WERI-Rb-1 (cell line): ENCODE measurements at places on chromosomes 3 and 15.

GRCh38 chr15:61501815-61502389, 272.8 kb upstream of the RORA start:
- no peak for DNase-seq

- DNase-seq, result no peak
These were observed 24.0 kb downstream of the HPS3 start for GRCh38 chr3:149153402-149153801.

- peak; percentile 94 for DNase-seq
These were observed 8.9 kb upstream of the MAP3K13 start for GRCh38 chr3:185353823-185354614.

DNA sequence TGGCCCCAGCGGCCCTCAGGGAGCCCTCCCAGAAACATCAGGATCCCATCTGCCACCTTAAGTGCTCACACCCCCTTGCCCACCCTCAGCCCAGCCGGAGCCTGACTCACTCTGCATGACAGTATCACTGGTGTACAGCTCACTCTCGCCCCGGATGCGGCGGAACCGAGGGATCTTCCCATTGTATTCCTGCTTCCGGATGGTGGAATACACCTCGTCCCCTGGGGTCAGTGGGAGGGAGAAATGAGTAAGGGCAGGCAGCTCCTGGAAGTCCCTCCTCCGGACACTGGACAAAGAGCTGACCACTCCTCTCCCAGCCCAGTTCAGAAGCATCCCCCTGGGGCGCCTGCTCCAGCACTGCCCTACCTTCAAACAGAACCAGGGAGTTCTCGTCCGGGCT, 16.5 kb downstream of the SEMA7A start:
- DNase-seq, result no peak

DNA sequence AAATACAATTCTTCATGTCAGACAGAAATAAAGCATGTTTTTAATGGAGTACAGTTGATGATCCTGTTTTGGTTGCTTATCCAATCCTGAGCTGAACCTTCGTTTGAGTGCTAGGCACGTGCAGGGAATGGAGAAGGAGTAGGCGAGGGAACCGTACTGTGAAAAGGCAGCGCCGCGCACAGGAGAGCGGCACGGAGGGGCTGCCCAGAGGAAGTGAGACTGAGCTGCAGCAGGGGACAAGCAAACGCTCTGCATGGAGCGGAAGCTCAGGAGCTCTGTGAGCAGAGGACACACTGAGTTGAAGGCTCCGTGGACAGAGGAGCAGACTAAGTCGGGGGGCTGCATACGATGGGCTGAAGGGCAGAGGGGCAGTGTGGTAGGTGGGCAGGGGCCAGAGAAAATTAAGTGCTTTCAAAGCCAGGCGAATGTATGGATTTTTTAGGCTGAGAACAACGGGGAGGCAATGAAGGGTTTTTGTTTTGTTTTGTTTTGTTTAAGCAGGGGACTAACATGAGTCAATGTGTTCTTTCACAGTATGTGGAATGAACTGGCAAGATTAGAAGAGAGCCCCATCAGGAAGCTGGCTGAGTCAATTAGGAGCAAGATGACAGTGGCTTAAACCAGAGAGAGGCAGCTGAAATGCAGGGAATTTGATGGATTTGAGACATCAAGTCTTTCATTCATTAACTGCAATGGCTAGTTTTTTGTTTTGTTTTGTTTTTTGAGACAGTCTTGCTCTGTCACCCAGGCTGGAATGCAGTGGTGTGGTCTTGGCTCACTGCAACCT, 23.8 kb upstream of the TM2D3 start:
- DNase-seq, result no peak

- no peak for DNase-seq
These were observed 15.0 kb upstream of the ZBED2 start for GRCh38 chr3:111610189-111610588.

GRCh38 chr3:180762866-180763265, 83.6 kb upstream of the CCDC39 start:
- DNase-seq, result no peak

DNA sequence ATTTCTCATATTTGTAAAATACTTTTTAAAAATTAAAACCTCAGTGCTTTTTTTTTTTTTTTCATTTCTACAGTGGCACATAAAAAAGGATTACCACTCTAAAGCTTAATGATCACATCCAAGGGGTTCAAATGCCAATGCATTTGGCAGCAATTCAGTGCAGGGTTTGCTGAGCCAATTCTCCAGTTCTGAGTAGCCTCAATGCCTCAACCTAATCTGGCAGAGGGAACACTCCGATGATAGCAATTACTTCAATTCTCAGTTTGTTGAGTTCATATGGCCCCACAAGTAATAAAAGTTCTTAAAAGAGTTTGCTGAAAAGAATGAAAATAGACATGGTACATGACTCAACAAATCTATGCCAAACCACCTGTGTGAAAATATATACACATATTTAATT, 79.3 kb upstream of the RBMS3 start:
- DNase-seq, result no peak

- no peak for DNase-seq
These were observed 1459.9 kb upstream of the ALCAM start for GRCh38 chr3:103906808-103907207.

- DNase-seq, result no peak
These were observed 45.6 kb downstream of the LRTM1 start for GRCh38 chr3:54882129-54882833.

- no peak for DNase-seq
These were observed 8.8 kb downstream of the NECTIN3 start for GRCh38 chr3:111080413-111080812.

DNA sequence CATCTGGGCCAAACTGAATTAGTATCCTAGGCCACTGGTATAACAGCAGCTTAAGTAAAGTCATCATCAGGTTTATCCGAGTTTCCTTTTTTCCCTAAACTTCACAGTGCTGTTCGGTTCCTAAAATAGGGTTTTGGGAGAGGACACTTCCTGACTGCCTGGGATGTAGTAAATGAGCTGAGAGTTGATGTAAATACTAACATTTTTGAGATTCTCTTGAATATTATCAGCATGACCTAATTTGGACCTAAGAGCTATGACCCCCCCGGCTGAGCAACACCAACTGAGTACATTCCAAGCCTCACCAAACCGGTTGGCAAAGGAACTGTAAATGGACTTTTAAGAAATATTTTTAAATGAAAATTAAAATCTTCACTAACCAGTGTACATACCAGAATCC, 78.8 kb downstream of the IL5RA start:
- no peak for DNase-seq

GRCh38 chr3:160909917-160910316, 153.9 kb downstream of the PPM1L start:
- no peak for DNase-seq

- peak; percentile 40 for DNase-seq
These were observed 64.7 kb downstream of the KLF15 start for GRCh38 chr3:126292318-126293070.

DNA sequence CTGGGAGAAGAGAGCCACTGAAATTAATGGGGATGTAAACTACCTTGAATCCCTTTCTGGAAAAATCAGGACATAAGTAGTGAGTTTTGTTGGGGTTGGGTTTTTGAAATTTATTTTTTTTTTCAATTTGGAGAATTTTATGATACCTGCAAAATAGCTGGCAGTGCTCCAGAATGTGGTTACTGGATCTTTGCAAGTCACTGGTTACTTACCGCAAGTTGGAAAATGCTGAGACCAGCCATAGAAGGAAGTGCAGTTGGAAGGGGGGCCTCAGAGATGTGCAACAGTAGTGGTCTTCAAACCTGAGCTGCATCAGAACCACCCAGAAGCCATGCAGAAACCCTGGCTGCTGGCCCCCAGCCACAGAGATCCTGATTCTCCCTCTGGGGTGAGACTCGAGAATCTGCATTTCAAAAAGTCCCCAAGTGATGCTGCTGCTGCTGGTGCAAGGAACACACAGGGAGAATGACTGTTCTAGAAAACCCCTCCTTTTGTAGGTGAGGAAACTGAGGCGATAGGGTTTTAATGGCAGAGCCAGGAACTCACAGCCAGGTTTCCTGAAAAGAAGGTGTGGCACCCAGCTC, 39.7 kb downstream of the SEMA5B start:
- no peak for DNase-seq

DNA sequence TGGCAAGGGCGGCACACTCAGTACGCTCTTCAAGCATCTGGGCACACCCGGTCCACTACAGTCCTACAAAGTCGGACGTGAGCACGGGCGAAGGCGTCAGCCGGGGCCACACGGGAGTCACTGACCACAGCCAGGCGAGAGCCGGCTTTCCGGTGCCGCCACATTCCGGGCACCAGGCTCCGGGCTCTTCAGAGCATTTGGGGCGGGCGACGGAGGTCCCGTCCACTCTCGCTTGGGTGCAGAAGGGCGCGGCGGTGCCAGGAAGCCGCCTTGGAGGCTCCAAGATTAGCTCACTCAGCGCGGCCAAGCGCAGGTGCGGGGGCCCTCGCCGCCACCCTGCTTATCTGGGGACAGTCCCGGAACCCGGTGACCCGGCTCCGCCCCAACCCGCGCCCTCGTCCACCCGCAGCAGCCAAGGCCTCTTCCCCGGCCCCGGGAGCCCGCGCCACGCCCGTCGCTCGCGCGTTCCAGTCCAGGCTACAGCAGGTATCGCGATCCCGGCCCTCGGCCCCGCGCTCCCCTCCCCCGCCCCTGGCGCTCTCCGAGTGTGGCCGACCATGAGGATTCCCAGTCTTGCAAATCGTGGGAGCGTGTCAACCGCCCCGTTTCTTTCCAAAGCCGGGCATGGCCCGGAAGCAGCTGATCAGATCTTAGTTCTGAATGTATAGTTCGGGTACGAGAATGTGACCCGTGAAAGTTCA, at the start of gene ADPRH:
ADPRH (plus strand) TSS at position 127 of the 701 bp plus-strand sequence. CDS start 2,678 bp downstream, outside the sequence.
- no peak for DNase-seq

DNA sequence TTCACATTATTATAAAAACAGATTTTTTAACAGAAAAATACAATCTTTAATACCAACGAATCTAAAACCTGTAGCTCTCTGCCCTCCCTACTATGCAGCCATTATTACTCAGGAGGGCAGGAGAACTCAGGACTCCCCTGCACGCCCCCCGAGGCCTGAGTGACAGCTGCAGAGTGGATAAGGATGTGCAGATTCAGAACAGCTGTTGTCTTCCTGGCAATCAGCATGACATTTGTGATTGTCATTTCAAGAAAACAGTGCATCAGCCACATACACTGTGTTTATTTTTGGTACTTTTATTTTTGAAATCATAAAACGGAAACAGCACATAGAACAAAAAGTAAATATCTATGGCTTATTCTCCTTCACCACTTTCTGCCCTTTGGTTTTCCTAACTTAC, 450.8 kb downstream of the OCA2 start:
- no peak for DNase-seq

GRCh38 chr15:64580696-64581407, 120.5 kb downstream of the ZNF609 start:
- DNase-seq, result no peak

DNA sequence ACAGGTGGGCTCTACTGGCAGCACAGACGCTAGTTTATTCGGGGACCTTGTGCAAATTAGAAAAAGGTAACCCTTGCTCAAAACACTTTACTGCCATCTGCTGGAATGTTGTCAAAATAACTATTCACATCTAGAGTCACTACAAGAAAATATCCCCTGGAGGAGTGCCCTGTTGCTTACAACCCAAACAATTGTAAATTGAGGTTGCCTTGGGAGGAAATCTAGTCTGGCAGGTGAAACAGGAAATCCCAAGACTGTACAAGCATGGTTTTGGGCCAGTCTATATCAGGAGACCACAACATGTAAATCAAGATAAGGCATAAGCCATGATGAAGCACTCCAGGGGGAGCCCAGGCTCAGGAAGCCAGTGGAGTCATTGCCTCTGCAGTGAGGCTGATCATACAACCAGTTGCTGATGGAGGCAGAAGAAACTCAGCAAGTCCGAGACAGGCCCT, 136.8 kb upstream of the ACP3 start:
- DNase-seq, result no peak

DNA sequence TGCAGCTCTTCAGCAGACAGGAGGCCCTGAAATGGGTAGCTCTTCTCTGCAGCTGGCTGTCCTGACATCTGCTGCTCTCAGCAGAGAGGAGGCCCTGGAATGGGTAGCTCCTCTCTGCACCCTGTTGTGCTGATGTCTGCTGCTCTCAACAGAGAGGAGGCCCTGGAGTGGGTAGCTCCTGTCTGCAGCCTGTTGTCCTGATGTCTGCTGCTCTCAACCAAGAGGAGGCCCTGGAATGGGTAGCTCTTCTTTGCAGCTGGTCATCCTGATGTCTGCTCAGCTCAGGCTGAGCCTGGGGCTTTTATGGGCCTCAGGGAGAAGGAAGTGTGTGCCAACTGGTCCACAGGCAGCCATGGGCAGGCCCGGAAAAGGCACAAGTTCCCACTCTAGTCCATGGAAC, 66.6 kb downstream of the PIK3CB start:
- DNase-seq, result no peak

DNA sequence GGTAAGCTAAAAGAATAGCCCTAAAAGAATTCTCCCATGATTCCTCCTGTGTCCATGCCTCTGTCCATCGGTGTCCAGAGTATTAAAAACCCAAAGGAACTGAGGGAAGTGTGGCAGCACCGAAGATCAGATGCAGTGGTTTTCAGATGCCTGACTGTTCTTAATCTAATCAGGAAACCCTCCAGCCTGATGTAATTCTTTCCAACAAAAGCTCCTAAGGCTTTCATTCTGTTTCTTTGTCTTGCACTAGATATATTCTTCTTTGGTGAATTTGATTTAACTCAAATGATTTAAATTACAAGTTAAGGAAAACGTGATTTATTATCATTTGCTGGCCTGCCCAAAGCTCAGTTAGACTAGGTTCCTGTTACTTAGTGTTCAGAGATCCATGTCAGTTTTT, 71.2 kb downstream of the ARHGAP31 start:
- DNase-seq, result no peak

DNA sequence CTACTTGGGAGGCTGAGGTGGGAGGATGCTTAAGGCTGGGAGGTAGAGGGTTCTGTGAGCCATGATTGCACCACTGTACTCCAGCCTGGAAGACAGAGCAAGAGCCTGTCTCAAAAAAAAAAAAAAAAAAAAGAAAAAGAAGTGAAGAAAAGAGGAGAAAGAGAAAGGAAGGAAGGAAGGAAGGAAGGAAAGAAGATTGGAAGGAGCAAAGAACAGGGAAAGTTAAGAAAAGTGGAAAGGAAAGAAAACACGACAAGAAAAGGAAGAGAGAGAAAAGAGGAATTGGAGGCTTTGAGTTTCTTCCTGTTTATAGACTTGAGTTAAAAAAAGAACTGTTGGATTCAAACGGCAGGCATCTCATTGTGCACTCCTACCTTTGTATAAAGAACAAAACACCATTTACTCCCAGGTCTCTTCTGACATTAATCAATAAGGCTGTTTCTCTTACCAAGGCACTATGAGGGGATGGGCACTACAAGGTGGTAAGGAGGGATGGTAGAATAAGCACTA, 73.5 kb downstream of the EDEM1 start:
- DNase-seq, result no peak

DNA sequence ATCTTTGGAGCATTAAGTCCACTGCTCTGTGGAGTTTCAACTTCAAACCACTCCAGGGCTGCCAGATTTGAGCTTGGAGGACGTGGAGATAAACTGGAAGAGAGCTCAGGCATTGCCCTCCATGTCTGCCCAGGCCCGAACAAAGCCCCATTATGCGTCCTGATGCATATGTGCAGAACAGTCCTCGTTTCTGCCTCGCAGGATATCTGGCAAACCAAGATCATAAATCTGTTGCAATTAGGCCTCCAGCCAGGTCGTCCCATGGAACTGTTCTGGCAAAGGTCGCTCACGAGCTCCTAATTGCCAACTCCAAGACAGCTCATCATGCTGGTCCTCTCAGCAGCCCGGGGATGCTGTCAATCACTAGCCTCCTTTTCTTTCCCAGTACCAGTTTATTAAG, 91.2 kb downstream of the SEMA5B start:
- no peak for DNase-seq

GRCh38 chr3:59450946-59451763, 401.3 kb upstream of the CFAP20DC start:
- no peak for DNase-seq
